ENCODE measurements at places on chromosomes 16 and 17.
A peak's percentile ranks its signal among the peaks of the same experiment; 100 is the strongest.

- no peak for DNase-seq
Observed at GRCh38 chr16:11452746-11453389, 107.6 kb downstream of the RMI2 start.

DNA sequence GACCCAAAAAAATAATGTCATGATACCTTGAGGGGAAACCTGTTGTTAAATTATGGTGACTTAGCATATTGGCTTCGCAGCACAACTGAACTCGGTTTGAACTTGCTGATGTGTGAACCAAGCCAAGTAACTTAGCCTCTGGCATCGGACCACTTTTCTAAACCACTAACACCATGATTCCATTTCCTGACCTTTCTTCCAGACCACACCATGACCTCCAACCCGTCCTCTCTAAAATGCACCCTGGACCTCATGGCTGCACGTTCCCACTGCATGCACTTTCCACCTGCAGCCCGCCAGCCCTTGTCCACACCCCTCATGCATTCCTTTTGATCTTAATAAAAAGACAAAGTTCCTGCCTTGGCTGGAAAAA is 29.3 kb downstream of the DYNLRB2 start:
- no peak for DNase-seq

- DNase-seq = no peak
Observed at GRCh38 chr17:52147872-52148271, 10.6 kb downstream of the CA10 start.

- peak; percentile 70 for DNase-seq
Observed at GRCh38 chr17:19979917-19980770, 2.5 kb upstream of the AKAP10 start.

- DNase-seq = no peak
Observed at GRCh38 chr16:72442385-72443158, 270.6 kb upstream of the PMFBP1 start.
